ENCODE measurements at places on chromosomes 4 and X.

GRCh38 chrX:39384996-39385395 lies 583.7 kb downstream of the MID1IP1 start:
- DNase-seq, result no peak

GRCh38 chr4:70704215-70704930 lies 16.0 kb downstream of the UTP3 start:
- peak; percentile 84 for DNase-seq

DNA sequence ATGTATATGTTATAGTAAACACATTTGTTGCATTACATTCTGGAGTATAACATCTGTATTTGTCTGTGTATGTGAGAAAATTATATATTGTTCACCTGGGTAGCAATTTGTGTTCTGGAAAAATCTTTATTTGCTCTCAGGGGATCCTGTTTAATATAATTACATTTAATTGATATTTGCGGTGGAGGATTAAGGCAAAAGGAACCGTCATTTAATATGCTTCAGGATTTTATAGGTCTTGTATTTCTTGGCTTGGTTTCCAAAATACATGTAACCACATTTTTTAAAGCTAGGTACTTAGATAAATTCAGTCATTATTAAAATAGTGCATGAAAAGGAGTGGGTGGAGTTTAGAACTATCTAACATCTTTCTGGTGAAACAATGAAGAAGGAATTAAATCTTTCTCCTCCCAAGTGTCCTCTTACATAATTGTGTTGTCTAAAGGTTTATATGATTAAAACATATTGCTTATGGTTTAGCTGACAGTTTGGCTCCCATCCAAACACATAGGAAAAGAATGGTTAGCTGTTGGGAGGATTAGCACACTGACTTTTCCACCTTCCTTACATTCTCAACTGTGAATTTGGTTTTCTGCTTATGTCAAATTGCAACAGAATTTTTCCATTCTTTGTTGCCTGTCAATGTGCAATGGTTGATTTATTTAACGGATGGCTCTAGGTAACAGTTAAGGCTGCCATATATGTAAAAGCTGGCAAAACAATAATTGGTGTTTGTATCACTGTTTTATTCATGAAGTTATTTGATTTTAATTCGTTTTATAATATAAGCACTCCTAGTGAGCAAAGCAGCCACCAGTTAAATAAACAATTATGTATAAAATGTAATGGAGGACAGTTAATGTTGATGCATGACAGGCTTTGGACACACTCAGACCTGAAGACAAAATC lies 250.8 kb upstream of the SFRP2 start:
- no peak for DNase-seq

DNA sequence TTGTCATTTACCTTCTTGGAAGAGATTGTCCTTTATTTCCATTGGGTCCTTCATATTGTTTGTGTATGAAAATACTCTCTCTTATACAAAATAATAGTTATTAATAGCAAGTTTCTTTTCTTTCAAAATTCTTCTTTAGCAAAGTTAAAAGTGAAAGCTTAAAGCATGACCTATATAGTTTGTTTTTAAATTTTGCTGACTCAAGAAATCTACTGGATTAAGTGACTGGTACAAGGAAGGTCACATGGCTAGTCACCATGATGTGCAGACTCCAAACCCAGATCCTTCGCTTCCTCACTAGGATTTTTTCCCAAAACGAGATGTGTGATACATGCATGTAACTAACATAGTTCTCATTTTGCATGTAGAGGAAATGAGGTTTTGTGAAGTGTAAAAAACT lies 322.7 kb downstream of the FRMPD4 start:
- no peak for DNase-seq

DNA sequence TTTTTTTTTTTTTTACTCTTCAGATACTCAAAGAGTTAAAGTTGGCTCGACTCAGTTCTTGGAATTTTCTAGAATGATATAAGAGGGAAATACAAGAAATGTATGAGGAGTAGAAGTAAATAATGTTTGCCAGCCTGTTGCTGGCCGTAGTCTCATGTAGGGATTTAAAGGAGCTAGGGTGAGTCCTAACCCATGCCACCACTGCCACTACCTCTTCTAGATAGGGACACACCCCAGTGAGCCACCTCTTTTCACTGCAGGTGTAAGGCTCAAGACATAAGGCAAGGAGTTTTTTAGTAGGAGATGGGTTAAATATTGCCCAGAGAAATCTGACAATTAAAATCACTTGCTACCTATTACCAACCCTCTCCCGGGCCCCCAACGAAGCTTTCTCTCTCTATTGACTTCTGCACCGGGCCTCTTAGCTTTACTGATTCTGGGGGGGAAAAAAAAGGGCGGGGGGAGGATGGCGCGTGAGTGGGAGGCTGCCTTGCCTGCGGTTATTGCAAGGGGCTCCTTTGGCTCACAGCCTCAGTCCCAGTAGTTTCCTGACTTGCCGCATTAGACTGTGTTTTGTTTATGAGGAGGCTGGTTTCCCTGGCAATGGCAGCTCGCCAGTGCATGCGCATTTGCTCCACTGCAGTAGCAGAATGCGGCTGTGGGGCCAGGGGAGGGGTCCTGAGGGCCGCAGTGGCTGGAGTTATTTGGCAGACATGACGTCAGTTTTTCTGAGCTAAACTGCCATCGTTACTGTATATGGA lies 3.0 kb downstream of the LINC00632 start:
- peak; percentile 42 for DNase-seq

GRCh38 chr4:23947826-23948225 lies 58.0 kb upstream of the PPARGC1A start:
- DNase-seq, result no peak

DNA sequence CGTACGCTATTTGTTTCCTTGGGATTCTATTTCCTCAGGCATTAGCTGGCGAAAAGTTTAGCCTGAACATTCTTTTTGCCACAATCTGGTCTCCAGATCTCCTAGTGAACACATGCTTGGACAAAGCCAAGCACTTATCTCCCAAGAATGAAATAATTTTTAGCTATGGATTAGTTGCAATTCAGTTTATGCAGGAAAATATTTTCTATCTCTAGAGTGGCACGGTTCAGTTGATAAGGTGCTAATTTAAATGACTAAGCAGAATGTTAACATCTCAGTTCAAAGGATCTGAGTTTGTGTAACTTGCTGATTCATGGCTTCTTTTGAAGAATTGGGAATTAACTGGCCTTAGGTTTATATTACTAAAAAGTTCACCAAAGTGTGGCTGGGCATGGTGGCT lies 58.1 kb upstream of the JADE1 start:
- no peak for DNase-seq

DNA sequence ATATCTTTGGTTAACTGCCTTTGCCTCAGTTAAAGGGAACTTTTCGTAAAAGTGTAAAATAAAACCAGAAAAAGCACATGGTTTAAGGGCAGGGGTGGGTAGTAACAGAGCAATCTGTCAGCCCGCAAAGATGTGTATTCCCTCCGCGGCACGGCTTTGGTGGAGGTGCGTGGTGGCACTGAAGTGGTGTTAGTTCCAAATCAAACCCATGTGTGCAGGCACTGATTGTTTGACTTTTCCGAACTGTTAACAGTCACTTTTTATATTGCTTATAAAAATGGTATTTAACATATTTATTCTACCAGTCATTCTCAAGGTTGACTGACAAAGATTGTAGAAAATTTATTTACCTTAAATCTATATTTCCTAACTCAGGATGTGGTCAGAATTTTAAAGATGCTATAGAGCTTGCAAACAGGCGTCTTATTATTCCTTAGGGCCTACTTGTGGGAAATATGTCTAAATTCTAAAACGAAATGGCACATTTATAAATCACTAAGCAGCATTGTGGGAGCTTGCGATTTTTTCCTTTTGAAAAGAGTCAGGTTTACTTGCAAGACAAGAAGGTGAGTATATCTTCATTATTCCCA lies 272.7 kb upstream of the PCDH18 start:
- DNase-seq, result no peak

All from progenitor cell of endocrine pancreas (in vitro differentiated cells).